Activated T-cell treated with anti-CD3 and anti-CD28 coated beads for 48 hours (primary cell): ENCODE measurements at places on chromosomes 7 and 10.

GRCh38 chr7:150665896-150666295, 19.6 kb upstream of the GIMAP2 start:
- no peak for DNase-seq

- DNase-seq: no peak
Measured at GRCh38 chr7:69778138-69778537, 179.9 kb downstream of the AUTS2 start.

GRCh38 chr7:146982482-146982881, 865.9 kb downstream of the CNTNAP2 start:
- DNase-seq: no peak

DNA sequence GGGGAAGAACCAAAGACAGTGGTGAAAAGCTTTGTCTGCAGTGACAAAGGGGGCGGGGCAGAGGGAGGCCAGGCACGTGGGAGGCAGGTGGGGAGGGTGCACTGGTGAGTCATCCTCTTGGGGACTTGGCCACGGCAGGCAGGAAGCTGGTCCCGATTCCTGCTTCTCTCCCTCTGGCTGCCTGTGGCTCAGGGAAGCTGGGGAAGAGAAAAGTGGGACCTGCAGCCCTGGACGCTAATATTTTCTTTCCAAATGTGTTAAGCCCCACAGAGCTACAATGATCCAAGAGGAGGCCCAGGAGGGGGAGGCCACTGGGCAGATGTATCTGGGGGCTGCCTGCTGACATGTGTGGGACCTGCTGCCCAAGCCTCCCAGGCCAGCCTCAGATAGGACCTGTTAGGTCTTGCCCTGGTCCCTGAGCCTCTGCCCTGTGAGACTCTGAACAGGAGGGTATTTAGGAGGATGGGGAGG, 231.8 kb downstream of the KCNMA1 start:
- DNase-seq: peak; percentile 8

DNA sequence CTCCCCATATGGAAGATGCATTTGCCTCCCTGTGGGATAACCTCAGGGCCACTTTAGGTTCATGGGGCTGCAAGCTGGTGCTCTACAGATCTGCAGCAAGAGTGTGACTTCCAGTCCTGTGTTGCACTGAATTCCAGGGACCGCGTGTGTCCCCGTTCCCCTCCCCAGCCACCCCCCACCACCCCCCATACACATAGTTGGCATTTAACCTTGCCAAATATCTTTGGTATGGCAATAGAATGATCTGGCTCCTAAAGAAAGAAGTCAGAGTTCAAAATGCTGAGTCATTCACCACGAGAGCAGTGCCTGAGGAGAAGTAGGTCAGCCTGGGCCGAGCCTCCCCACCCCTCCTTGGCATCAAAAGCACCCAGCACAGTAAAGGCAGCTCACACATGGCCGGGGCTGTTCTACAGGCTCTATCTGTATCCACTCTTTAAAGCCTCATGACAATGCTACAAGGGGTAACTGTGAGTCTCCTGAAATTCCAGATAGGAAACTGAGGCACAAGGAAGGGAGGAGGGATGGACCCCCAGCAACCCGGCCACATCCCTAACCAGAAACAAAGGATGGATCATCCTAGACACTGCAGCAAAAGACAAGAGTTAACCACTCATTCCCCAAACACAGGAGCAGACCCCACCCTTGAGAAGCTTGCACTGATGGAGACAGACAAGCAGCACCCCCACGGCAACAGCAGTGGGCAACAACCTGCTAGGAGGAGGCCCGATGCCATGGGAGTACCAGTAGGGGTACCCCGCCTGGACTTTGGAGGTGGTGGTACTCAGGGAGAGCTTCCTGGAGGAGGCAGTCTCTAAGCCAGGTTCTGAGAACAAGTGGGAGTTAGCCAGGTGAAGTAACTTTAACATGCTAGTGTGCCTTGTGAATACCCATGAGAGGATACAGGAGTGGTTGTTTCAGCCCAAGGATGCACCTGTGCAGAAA, 70.3 kb upstream of the NANOS1 start:
- DNase-seq: no peak

DNA sequence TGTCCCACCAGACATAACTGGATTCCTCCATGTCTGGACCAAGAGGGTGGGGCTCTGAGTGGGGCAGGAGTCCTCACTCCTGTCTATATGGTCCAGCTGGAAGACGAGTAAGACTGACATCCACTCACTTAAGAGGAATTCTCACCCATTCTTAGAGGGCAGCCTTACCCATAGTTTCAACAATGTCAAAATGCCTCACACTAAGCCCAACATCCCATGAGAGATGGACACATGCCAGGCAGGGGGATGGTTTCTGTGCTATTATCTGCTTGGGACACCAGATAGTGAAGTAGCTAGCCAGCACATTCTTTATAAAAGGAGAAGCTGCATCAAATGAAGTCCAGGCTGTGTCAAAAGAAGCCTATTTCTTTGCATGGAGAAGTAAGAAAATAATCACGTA, 4.7 kb upstream of the LANCL2 start:
- DNase-seq: no peak

DNA sequence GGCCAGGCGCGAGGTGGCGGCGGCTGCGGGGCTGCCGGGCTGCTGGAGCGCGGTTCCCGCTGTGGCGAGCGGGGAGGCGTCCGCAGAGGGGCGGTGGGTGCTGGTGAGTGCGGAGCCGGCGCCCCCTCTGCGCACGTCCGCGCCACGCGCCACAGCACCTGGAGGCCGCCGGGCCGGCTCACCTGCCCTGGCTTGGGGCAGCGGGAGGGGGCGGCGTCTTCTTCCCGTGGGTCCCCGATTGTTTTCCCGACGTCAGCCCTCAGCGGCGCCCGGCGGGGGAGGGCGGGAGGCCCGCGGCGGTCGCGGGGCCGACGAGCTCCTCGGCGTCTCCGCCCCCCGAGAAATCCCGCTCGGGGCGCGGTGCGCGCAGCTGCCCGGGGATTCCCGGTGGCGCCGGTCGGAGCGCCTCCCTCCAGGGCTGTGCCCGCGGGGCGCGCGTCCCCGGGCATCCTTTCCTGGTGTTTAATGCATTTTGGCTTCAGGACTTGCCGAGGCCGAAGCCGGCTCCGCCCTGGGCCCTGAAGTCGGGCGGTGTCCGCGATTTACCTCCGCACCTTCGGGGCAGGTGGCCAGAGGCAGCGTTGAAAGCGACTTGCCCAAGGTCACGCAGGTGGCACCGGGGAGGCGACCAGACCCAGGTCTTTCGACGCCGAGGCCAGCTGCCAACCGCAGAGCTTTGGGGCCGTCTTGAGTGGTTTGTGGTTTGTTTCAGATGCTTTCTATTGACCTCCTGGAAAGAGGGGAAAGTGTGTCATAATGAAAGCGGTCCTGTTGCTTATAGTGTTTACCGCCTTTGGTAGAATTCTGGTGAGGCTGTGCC, 561 bp downstream of the PLEKHA1 start:
- DNase-seq: peak; percentile 64

- DNase-seq: no peak
Measured at GRCh38 chr10:62278441-62278910, 9.8 kb upstream of the RTKN2 start.

DNA sequence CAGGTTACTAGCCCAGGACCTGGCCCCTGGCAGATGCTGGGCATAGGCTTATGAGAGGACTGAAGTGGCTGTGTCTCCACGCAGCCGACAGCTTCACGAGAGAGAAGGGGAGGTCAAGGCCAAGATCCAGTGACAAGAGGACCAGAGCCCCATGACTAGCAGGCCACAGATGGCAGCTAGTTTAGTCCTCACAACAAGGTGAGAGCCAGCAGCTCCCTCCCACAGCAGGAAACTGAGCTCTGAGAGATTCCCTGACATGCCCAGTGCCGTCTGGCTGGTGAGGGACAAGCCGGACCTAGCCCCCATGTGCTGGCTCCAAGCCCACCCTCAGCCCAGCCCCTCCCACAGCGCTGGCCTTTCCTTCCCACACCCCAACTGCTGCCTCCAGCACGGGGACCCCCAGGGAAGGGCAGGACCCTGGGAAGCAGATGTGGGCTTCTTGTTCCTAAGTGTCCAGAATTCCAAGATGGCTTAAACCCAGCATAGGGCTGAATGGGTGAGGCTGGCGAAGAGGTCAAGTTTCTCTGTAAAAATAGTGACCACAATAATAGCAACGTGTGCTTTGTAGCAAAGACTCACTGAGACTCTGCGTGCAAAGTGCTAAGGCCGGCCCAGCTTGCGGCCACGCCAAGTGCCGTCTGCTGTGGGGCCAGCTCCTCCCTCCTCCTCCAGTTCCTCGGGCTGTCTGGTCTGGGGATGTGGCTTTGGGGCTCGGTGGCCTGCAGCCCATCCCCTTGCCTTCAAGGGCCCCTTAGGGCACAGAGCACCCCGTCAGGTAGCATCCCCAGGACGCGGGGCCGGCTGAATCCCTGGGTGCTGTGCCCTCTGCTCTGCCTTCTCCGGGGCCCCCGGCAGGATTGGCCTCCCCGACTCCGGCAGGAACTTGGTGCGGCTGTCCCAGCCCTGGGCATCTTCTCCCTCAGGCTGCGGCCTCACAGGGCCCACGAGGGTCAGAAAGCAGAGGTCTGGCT, 7.8 kb upstream of the FAM20C start:
- no peak for DNase-seq

GRCh38 chr10:68471063-68471585, 649 bp downstream of the DNA2 start:
- no peak for DNase-seq

DNA sequence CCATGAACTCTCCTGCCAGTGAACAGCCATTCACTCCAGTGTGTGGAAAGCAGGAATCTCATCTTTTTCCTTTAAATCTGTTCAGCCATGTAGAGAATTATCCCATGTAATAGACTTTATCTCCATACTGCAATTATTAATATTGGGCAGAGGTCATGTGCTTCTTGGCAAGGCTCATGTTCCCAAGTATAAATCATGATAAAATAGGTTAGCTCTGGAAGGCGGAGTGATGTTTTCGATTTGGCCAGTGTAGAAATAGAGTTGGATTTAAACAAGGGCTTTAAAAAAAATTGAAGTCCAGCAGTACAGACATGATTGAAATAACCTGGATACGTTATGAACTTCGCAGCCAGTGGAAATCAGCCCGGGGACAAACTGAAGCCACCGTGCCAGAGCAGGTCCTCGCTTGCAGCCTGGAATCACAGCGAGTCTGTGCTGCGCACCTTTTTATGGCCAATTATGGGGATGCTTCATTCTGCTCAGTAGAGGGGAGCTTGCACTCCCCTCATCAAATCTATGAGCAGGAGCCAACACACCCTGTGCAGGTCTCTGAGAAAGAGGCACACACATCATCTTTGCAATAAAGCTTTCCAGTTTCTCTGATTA, 654.0 kb upstream of the MKI67 start:
- DNase-seq: no peak
